Activated effector memory CD4-positive, alpha-beta T cell treated with anti-CD3 and anti-CD28 coated beads, Interleukin-2, amount 50 U/mL, for 16 hours (primary cell): ENCODE measurements at places on chromosomes 4 and X.

- no peak for DNase-seq
Observed at GRCh38 chr4:130183766-130184165, 1087.8 kb downstream of the C4orf33 start.

- no peak for DNase-seq
Observed at GRCh38 chrX:74251006-74251930, 52.7 kb upstream of the ZCCHC13 start.

GRCh38 chrX:40061871-40062524 is 35.8 kb downstream of the BCOR start:
- DNase-seq: peak; percentile 25

GRCh38 chr4:5368426-5368825 is 317.1 kb downstream of the STK32B start:
- no peak for DNase-seq

- no peak for DNase-seq
Observed at GRCh38 chrX:146189371-146189770, 371.7 kb downstream of the SLITRK2 start.

DNA sequence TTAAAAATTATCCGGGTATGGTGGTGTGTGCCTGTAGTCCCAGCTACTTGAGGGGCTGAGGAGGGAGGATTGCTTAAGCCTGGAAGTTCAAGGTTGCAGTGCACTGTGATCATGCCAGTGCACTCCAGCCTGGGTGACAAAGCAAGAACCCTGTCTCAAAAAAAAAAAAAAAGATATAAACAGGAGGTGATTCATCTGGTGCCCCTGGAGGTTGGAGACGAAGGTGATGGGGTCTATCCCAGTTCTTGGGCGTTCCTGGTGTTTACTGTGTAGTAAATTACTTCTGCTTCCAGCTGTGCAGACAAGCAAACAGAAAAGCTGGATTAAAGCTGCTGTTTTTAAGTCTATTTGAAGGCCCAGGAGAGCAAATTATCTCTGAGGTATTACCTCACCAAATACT is 19.9 kb downstream of the GPKOW start:
- DNase-seq: no peak

GRCh38 chr4:960140-960635 is 13.2 kb downstream of the DGKQ start:
- DNase-seq: peak; percentile 51

GRCh38 chr4:141810712-141811375 is 174.5 kb downstream of the IL15 start:
- no peak for DNase-seq

GRCh38 chr4:1460967-1461868 is 55.0 kb upstream of the NKX1-1 start:
- DNase-seq: no peak

DNA sequence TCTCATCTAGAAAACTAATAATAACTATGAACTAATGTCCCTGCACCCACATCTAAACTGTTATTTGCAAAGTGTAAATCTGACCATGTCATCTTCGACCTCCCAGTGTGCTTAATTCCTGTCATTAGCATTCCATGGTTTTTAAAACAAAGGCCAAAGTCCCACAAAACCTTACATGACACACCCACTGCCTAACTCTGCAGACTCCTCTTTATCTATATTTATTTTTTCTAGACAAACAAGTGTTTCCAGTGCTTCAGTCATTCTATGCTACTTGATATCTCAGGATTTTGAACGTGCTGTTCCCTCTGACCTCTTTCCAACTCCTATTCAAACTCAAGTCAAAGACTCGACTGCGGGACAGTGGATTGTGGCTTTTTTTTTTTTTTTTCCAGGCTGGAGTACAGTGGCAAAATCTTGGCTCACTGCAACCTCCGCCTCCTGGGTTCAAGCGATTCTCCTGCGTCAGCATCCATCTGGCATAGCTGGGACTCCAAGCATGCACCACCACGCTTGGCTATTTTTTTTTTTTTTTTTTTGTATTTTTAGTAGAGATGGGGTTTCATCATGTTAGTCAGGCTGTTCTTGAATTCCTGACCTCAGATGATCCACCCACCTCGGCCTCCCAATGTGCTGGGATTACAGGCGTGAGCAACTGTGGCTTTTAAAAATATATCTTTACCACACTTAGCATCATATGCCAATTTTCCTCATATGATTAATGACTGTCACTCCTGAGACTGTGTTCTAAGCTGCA is 1511.0 kb downstream of the ARAP2 start:
- no peak for DNase-seq
